Stimulated activated CD8-positive, alpha-beta memory T cell treated with anti-CD3 and anti-CD28 coated beads, Interleukin-15, amount 100 ng/mL, for 48 hours (primary cell): ENCODE measurements at places on chromosomes 11 and 22.

GRCh38 chr11:69359735-69360480 is 66.0 kb downstream of the MYEOV start:
- DNase-seq: no peak

DNA sequence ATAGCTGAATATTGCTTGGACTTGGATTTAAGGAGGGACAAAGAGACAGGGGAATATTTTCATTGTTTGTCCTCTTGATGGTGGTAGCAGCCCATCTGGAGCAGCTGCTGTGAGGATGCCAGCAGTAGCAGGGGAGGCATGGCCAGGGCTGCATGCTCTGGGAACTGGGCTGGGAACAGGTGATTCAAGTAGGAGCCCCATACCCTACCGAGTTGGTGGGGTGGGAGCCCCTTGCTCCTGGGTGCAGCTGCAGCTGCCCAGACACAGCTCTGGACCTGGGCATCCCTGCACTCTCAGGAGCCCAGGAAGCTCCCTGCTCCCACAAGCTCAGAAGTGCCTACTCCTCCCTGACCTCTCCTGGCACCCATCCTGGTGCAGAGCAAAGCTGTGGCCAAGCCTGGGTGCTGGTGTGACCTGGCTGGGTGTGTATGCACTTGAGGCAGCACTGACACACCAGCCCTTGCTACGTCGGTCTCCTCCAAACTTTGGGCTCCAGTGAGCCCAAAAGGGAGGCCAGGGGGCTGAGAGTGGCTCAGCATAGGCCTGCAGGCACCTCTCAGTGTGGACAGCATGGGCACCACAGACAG is 341.8 kb upstream of the CCDC179 start:
- no peak for DNase-seq

GRCh38 chr11:73752216-73752867 is 8.5 kb downstream of the RAB6A start:
- no peak for DNase-seq

- no peak for DNase-seq
These were observed 13.1 kb downstream of the EEF1G start for GRCh38 chr11:62560566-62561103.

- DNase-seq: no peak
These were observed 7.6 kb downstream of the TP53I11 start for GRCh38 chr11:44943118-44943517.

DNA sequence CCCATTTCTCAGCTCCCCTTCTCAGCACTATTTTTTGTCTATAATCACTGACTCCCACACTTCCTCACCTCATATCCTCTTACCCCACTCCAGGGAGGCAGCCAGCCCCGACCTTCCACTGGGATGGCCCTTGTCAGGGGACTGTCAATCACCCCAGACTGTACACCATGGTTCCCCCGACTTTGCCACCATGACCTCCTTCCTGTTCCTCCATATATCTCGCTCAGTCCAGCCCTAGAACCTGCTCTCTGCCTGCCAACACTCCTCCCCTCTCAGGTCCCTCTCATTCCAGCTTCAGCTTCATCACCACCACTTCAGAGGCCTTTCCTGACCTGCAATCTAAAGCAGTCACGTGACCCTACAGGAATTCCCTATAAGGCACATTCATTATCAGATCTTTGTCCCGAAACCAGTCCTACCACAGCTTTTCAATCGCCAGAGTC is 16.5 kb downstream of the PRPF19 start:
- DNase-seq: no peak

GRCh38 chr11:17652556-17652955 is 66.8 kb upstream of the MYOD1 start:
- no peak for DNase-seq

DNA sequence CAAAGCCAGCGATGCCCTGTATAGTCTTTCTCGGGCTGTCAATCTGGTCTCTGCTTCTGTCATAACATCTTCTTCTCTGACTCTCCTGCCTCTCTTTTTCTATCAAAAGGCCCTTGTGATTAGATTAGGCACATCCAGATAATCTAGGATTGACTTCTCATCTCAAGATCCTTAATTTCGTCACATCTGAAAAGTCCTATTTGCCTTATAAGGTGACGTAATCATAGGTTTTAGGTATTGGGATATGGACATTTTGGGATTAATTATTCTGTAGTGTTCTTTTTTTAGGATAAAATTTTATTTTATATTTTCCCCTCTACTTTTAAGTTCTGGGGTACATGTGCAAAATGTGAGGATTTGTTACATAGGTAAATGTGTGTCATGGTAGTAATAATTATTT is 480.8 kb upstream of the CCDC90B start:
- no peak for DNase-seq

DNA sequence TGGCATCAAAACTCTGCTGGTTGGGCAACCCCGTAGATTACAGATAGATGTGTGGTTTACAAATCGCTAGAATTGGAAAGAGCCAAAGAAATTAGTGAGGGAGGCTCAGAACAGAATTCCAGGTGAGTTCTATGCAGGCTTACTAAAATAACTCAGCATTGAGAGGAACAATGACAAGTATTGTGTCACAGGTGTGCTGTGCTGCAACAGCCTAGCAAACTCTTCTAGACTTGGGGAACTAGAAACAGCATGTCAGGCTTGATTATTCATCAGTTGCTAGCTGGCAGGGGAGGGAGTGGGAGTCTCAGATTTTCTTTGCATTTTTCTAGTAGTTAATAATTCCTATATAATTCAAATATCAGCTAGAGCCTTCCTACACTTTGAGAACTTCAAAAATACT is 26.3 kb upstream of the RASD2 start:
- no peak for DNase-seq

GRCh38 chr11:14223636-14224288 is 135.2 kb downstream of the RRAS2 start:
- DNase-seq: no peak

GRCh38 chr11:2099516-2100349 is 39.5 kb downstream of the IGF2 start:
- DNase-seq: no peak

- DNase-seq: no peak
These were observed 387.1 kb downstream of the SOX6 start for GRCh38 chr11:15969281-15969680.

DNA sequence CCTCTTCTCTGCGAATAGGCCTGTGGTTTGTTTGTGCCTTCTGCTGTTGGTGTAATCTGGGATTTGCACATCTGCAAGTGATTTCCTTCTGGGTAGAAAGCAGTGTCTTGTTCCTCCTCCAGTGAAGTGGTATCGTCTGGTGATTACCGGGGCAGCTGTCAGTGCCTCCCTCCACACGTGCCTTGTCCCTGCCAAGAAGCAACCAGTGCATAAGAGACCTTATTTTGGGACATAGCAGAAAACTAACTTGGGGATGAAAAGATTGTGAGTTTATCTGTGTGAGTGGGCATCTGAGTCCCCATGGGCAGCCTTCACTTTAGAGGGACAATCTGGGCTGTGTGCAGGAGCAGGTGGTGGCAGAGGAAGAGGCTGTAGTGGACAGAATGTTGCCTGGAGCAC is 71.5 kb upstream of the SORL1-AS1 start:
- DNase-seq: no peak
